ENCODE measurements at places on chromosomes 12 and 14.
A peak's percentile ranks its signal among the peaks of the same experiment; 100 is the strongest.

DNA sequence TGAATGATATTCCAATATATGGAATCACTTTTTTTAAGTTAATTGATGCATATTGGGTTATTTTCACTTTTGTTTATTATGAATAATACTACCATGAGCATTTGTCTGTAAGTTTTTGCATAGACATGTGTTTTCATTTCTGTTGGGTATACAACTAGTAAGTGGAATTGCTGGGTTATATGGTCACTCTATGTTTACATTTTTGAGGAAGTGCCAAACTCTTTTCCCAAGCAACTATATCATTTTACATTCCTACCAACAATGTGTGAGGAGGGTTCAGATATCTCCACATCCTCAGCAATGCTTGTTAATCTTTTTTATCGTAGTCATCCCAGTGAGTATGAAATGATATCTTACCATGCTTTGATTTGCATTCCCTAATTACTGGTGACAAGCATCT, 64.0 kb downstream of the MON2 start:
- DNase-seq, result no peak

DNA sequence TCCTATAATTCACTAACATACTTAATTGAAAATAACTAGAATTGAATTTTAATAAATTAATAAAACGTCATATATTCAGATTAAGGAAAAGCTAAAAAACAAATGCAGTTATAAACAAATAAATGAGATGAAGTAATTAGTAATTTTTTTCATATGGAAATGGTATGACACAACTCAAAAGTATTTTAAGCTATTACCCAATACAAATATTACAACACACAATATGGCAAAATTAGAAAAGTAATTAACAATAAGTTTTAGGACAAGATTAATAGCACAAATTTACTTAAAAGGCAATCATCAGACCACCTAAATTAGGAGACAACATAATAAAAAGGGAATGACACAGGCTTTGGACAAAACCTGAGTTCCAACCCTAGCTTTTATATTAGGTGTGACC, 81.7 kb downstream of the EEA1 start:
- DNase-seq, result no peak

DNA sequence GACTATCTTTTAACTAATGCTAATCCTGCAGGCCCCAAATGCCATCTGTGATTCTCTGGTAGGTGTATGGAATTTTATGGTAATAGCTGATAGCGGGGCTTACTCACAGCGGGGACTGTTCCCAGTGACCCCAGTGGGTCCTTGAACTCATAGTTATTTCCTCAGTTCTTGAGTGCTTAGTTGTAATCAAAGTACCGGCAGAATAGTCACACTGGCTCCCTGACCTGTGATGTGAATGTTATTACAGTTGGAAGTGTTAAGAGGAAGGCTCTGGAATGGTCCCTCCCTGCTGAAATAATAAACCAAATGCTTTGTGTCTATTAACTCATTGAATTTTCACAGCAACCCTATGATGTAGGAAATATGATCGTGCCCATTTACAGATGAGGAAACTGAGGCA, 78.3 kb downstream of the NDUFA12 start:
- no peak for DNase-seq

GRCh38 chr12:7959701-7960121, 23.7 kb upstream of the SLC2A3 start:
- DNase-seq, result peak; percentile 64

DNA sequence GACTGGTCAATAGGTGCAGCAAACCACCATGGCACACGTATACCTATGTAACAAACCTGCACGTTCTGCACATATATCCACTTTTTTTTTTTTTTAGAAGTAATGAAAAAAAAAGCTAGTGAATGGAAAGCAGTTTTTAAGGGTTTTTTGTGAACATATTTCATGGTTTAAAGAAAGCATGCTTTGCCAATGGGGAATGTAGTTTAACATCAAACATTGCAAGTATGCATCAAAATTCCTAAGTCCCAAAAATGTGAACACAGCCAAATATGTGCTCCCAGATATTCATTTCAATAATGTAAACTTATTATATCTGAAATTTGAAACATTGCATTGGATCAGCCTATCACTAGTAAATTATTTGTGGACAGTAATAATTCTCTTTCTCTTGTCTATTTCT, 710.4 kb upstream of the FLRT2 start:
- no peak for DNase-seq

GRCh38 chr12:46549527-46550265, 177.1 kb upstream of the SLC38A2 start:
- DNase-seq, result no peak
